ENCODE measurements at places on chromosomes 2 and 18.

GRCh38 chr2:170830166-170830565 lies 13.5 kb downstream of the GAD1 start:
- DNase-seq, result no peak

DNA sequence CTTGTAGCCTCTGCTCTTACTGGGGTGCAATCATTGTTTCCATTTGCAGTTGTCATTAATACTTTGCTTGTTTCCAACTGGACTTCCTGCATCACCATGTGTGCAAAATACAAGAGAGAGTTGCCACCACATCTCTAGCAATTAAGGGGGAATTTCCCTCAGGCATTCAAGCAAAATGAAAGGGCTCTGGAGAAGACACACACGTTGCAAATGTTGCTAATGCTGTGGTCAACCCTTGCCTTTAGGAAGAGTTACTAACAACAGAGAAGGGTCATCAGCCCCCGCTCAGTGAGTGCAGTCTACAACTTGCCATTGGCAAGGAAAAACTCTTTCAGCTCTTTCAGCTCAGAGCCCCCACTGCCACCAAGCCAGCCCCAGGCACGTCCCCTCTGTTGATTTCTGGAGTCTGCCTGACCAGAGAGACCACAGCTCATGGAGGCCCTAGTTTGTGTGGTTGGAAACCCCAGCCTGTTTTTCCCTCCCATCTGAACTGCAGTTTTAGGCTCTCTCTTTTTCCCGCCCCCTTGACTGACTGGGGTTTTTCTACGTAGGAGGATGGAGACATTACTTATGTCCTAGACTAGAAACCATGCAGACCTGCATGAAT lies 25.9 kb upstream of the GPR45 start:
- no peak for DNase-seq

DNA sequence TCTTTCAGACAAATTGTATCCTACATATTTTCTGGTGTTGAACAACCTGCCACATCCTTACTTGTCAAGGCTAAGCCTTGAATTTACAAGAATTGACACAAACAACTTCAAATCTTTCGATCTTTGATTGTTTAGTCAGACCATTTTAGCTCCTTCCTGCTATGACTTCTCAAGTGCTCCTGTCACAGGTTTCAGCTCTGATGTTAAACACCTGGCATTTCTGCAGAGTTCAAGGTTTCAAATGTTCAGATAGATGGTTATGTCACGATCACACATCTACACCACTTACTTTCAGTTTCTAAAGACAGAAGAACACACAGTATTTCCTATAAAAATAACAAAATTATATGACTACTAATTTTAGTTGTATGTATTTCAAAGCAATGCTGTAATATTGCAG lies 84.0 kb downstream of the RND3 start:
- DNase-seq, result peak; percentile 2

DNA sequence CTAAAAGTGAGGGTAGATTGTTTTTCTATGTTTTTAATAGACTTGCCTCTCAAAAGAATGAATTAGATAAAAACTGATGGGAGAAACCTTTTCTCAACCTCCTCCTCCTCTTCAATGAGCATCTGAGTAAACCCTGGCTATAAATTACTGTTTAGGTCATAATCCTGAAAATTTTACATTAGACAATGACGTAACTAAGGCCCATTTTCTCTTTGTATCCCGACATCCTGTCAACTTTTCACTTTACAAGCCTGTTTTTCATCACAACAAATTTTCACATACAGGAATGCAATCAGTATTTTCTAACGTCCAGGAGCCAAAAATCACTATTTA lies 1.3 kb downstream of the SPIRE1 start:
- DNase-seq, result no peak

GRCh38 chr18:54284981-54285785 lies 15.9 kb downstream of the POLI start:
- DNase-seq, result peak; percentile 96

- no peak for DNase-seq
Observed at GRCh38 chr18:59264651-59265245, 8.5 kb downstream of the RAX start.

DNA sequence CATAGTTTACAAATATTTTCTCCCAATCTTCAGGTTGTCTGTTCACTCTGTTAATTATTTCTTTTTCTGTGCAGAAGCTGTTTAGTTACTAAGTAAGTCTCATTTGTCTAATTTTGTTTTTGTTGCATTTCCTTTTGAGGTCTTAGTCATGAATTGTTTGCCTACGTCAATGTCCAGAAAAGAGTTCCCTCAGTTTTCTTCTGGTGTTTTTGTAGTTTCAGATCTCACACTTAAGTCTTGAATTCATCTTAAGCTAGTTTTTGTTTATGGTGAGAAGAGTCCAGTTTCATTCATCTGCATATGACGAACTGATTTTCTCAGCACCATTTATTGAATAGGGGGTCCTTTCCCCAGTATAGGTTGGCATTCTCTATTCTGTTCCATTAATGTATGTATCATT lies 1252.2 kb upstream of the TMEFF2 start:
- DNase-seq, result no peak

GRCh38 chr2:162926501-162926900 lies 87.9 kb upstream of the KCNH7 start:
- DNase-seq, result no peak

- DNase-seq, result no peak
Observed at GRCh38 chr2:8300216-8300615, 381.6 kb upstream of the ID2 start.

DNA sequence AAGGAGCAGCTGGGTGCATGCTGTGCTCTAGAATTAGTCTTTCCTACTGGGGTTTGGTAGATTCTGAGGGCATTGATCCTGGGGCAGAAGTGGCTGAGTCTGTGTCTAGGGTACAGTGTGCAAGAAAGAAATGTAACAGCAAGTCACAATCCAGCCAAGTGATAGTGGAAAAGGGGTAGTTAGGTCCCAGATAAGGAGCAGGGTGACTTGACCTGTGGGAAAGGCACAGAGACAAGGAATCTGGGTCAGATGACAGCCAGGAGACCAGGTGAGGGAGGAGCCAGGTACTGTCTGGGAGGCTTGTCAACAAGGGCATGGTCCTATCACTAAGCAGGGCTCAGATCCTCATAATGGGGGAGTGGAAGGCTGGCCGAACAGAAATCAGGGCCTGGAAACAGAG lies 8.1 kb downstream of the IL37 start:
- DNase-seq, result no peak

DNA sequence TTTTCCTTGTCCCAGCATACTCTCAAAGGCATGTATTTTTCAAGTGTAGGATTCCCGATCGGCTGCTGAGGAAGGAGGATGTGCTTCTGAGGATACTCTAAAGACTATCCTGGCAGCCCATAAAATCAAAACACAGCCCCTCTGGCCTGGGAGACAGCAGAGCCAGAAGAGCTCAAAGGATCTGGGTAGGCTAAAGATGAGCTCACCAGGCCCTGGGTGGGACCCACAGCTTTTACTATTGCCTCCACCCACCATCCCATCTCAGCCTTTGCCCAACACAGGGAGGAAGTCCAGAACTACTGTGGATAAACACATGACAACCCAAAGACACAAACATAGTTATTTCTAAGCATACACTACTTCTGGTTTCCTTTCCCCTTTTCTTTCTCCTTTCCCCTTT lies 79.1 kb upstream of the ZFP36L2 start:
- no peak for DNase-seq

- DNase-seq, result no peak
Observed at GRCh38 chr18:11902522-11903292, 5.4 kb downstream of the MPPE1 start.

DNA sequence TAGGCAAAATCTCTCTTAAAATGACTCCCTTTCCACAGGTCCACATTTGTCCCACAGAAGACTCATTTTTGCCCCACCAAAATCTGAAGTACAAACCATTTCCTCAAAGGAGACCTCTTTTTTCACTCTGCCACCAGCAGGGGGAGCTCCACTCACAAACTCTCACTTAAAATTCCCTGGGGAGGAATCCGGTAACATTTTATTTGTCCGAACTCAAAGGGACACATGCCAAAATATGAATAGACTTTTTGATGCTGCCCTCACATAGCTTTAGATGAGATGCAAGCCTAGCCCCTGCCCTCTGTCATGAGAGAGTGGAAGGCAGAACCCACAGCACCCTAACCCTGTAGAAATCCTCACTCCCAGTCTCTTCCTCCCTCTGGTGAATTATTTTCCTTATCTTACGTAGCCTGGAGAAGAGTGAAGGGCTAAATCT lies 57.1 kb downstream of the RMDN2 start:
- DNase-seq, result peak; percentile 63

GRCh38 chr18:46413684-46414083 lies 243.3 kb downstream of the LOXHD1 start:
- no peak for DNase-seq

- no peak for DNase-seq
Observed at GRCh38 chr2:232073026-232073425, 111.5 kb downstream of the DIS3L2 start.

DNA sequence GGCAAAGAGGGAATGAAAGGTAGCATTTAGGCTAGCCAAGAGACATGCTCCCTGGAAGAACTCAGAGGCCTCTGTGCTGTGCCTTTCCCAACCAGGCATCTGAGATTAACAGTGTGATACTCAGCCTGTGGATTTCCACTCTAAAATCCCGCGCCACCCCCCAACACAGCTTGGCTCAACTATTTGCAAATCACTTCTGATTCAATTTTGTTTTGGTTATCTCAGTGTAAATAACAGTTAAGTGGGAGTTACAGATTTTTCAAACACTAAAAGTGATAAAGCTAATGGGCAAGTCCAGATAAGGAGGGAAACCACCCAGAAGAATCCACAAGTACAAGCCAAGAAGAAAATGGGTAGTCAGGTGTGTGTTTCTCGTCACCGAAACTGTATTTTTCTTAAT lies 1.4 kb upstream of the NRP2 start:
- DNase-seq, result no peak

GRCh38 chr2:231602859-231603467 lies 10.3 kb downstream of the TEX44 start:
- no peak for DNase-seq

DNA sequence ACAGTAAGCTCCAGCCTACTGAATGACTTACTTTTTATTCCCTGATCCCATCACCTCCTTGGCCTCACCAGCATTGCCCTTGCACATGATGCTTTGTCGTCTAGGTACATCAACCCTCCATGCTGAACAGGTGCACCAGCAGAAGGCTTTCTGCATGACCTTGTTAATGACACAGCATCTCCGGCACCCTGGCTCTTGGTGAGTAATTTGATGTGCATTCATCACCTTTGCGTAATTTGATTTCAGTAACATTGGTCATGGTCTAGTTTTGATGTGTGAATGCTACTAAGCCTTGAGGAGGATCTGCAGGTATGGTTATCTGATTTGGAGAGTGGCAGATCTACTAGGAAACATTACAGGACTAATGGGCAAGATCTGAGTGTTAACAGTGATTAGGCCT lies 103.6 kb downstream of the STK39 start:
- DNase-seq, result no peak

DNA sequence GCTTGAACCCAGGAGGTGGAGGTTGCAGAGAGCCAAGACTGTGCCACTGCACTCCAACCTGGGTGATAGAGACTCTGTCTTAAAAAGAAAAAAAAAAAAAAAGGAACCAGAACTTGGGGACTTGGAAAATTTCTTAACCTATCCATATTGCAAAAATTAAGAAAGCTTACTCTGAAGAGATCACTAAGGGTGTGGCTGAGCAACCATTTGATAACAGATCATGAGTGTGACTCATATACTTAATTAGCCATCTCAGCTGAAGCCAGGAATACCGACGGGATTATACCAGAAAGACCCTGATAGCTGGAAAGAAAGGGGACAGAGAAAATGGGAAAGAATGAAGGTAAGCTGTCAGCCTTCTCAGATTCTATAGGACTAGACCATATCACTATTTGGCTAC lies 7.1 kb upstream of the ADD2 start:
- no peak for DNase-seq

DNA sequence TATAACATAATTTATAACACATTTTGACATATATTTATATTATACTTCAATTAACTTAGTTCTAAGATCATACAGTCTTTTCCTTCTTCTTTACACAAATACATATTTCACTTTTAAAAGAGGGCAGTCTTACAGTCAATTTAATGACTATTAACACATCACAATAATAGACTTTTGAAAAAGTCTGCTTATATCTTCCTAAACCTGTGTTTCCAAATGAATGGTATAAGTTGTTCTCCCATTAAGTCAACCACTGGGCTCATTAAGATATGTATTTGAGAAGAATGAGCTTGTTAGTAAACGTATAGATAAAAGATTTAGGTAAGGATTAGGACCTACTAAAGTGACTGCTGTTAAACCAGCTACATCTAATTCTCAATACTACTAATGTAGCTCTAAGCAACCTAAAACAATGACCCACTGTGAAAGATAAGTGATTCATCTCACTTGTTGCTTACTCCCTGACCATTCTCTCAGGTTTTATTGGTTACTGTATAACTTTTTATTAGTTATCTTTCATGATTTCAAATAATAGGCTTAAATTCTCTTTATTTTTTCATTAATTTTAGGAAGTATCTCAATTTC lies 27.0 kb downstream of the SLC40A1 start:
- no peak for DNase-seq

DNA sequence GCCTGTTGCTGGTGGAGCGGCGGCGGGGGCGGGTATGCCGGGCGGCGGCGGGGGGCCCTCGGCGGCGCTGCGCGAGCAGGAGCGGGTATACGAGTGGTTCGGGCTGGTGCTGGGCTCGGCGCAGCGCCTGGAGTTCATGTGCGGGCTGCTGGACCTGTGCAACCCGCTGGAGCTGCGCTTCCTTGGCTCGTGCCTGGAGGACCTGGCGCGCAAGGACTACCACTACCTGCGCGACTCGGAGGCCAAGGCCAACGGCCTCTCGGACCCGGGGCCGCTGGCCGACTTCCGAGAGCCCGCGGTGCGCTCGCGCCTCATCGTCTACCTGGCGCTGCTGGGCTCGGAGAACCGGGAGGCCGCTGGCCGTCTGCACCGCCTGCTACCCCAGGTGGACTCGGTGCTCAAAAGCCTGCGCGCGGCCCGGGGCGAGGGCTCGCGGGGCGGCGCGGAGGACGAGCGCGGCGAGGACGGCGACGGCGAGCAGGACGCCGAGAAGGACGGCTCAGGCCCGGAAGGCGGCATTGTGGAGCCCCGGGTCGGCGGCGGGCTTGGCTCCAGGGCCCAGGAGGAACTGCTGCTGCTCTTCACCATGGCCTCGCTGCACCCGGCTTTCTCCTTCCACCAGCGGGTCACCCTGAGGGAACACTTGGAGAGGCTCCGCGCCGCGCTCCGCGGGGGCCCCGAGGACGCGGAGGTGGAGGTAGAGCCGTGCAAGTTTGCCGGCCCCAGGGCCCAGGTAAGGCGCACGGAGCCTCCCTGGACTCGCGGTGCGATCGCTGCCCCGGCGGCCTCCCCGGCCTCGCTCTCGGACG lies 1.0 kb downstream of the ZCCHC2 start:
- peak; percentile 63 for DNase-seq

DNA sequence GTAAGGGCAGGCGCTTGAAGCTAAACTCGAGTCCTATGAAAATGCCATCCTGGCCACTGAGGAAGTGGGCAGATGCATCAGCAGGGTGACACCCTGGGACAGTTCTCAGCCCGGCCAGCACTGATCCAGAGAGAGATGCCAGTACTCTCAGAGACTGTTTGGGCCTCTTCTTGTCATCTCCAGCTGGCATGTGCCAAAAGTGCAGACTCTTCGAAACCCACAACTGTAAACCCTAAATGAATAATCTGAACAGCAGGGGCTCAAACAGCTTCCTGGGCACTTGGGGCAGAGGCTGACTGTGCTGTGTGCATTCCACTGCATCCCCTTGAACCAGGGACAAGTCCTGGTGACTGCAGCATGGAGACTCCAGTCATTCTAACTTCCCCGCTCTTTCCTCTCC lies 204.2 kb upstream of the SMAD2 start:
- DNase-seq, result no peak

All from activated CD4-positive, alpha-beta T cell treated with anti-CD3 and anti-CD28 coated beads, Interleukin-2, Interleukin-6, amounts not matched to agents 100 ng/mL and 50 ng/mL, durations not matched to agents 16 hours and 8 hours (primary cell).